ENCODE measurements at places on chromosomes 3 and 15. TPM values are rescaled to one million over a fixed set of nuclear protein-coding genes. Genes with fewer than 3 reads are reported as not detected.

- H3K4me1 ChIP-seq = no peaks in the 10 kb centered on the region
- no peak overlapping the region for H3K27ac ChIP-seq
- no peaks in the 10 kb centered on the region for H3K36me3 ChIP-seq
- H3K4me3 ChIP-seq = no peak overlapping the region
- no peaks in the 10 kb centered on the region for H3K27me3 ChIP-seq
- DNase-seq = no peak
Measured at GRCh38 chr3:127646501-127647046, 17.6 kb downstream of the PODXL2 start.

DNA sequence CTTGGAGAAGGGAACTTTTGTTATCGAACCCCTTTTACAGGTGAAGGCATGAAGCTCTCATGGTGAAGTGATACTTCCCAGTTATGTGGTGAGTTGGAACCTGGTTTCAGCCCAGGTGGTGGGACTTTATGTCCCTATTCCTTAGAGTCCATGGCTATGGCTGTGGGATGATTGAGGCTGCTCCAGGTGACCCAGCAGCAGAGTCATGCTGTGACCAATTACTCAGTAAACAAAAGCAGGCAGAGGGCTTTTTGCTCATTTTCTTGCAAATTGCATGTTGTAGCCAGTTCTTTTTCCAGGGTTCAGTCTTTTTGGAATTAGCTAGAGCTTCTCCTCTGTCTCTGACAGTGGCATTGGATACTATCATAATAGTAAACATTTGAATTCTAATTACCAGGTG is 70.7 kb downstream of the CACNA2D3 start:
- no peak overlapping the region for H3K4me3 ChIP-seq
- H3K27ac ChIP-seq = no peak overlapping the region
- no peaks in the 10 kb centered on the region for H3K27me3 ChIP-seq

DNA sequence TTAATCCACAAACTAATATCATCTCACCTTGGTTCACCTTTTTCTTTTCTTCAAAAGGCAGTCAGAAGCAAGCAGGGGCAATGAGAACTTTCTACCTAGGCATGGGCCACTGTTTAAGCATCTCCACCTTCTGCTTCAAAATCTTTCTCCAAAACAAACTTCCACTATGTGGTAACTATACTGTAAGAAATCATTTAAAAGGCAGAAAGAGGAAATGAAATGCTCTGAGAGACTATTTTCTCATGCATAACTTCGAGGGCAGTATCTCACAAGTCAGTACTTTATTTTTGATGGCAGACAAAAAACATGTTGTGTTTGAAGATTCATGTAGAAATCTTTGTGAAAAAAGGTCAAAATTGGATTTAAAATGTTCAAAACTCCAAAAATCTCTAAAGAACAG is 419.7 kb downstream of the ZBTB20 start:
- H3K4me3 ChIP-seq = no peak overlapping the region
- H3K4me1 ChIP-seq = no peaks in the 10 kb centered on the region
- H3K36me3 ChIP-seq = no peaks in the 10 kb centered on the region
- no peaks in the 10 kb centered on the region for H3K27me3 ChIP-seq

DNA sequence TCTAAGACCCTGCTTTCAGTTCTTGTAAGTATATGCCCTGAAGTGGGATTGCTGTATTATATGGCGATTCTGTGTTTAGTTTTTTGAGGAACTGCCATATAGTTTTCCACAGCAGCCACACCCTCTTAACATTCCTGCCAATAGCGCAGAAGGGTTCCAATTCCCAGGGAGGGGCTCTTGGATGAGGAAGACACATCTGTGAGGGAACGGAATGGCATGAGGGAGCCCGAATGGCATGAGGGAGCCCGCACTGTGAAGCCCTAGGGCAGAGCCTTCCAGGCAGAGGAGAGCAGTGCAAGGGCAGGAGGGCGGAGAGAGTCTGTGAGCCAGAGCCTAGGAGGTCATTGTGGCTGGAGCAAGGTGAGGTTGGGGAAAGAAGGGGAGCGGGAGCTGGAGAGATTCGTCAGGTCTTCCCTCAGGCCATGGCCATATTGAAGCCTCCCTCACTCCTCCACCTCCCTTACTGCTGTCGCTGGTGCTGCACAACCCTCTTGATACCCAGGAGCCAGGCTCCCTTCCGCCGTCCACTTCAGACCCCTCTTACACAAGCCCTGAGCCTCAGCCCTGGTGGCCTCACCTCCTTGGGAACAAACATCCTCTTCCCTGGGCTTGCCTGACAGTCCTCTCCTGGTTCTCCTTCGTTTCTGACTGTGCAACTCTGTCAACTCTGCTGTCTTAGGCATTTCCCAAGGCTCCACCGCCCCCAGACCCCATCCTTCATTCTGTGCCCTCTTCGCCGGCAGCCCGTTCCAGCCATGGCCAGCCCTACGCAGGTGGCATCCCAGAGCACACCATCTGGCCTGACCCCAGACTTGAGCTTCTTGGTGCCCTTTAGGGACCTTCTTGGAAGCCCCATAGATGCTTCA is 51.4 kb downstream of the FGD5 start:
- H3K27ac ChIP-seq = no peak overlapping the region
- no peak overlapping the region for H3K4me3 ChIP-seq
- H3K27me3 ChIP-seq = no peaks in the 10 kb centered on the region
- no peaks in the 10 kb centered on the region for H3K4me1 ChIP-seq
- no peak for DNase-seq
- H3K36me3 ChIP-seq = no peaks in the 10 kb centered on the region

- no peaks in the 10 kb centered on the region for H3K27me3 ChIP-seq
- H3K4me3 ChIP-seq = no peak overlapping the region
- no peaks in the 10 kb centered on the region for H3K4me1 ChIP-seq
- H3K27ac ChIP-seq = no peak overlapping the region
Measured at GRCh38 chr3:175668300-175668699, 809.2 kb downstream of the NAALADL2 start.

- DNase-seq = peak; percentile 21
- no peaks in the 10 kb centered on the region for H3K27me3 ChIP-seq
Measured at GRCh38 chr3:27079427-27080257, 289.5 kb downstream of the NEK10 start.

GRCh38 chr3:135040321-135041240 is 245.5 kb downstream of the EPHB1 start:
- H3K36me3 ChIP-seq = no peaks in the 10 kb centered on the region
- peak; percentile 5 for DNase-seq
- H3K4me3 ChIP-seq = no peak overlapping the region
- H3K4me1 ChIP-seq = no peaks in the 10 kb centered on the region
- H3K27me3 ChIP-seq = peaks cover 3% of the 10 kb centered on the region

- H3K4me1 ChIP-seq = peaks cover 11% of the 10 kb centered on the region
- H3K4me3 ChIP-seq = no peak overlapping the region
- peak; percentile 53 for DNase-seq
- H3K36me3 ChIP-seq = no peaks in the 10 kb centered on the region
Measured at GRCh38 chr3:36648241-36649034, 115.9 kb downstream of the DCLK3 start.

- no peaks in the 10 kb centered on the region for H3K36me3 ChIP-seq
- no peak for DNase-seq
- H3K27ac ChIP-seq = no peak overlapping the region
- H3K4me3 ChIP-seq = no peak overlapping the region
- no peaks in the 10 kb centered on the region for H3K4me1 ChIP-seq
- H3K27me3 ChIP-seq = peaks cover 23% of the 10 kb centered on the region
Measured at GRCh38 chr15:33324609-33325008, 13.8 kb downstream of the RYR3 start.

ANKRD63 gene
- 2.5 TPM for total RNA-seq

CYP1A2 gene
- total RNA-seq = not detected

ZNF774 gene
- total RNA-seq = 5.4 TPM

BNIP2 gene
- 59.3 TPM for total RNA-seq

PAQR5 gene
- 16.0 TPM for total RNA-seq

IQCF6 gene
- total RNA-seq = not detected

Measured in A673 (cell line).